Mesenteric fat pad (tissue), 1 donor: ENCODE measurements at places on chromosomes 16 and 17.

- DNase-seq: no peak
Observed at GRCh38 chr16:67357561-67357960, 30.9 kb downstream of the LRRC36 start.

DNA sequence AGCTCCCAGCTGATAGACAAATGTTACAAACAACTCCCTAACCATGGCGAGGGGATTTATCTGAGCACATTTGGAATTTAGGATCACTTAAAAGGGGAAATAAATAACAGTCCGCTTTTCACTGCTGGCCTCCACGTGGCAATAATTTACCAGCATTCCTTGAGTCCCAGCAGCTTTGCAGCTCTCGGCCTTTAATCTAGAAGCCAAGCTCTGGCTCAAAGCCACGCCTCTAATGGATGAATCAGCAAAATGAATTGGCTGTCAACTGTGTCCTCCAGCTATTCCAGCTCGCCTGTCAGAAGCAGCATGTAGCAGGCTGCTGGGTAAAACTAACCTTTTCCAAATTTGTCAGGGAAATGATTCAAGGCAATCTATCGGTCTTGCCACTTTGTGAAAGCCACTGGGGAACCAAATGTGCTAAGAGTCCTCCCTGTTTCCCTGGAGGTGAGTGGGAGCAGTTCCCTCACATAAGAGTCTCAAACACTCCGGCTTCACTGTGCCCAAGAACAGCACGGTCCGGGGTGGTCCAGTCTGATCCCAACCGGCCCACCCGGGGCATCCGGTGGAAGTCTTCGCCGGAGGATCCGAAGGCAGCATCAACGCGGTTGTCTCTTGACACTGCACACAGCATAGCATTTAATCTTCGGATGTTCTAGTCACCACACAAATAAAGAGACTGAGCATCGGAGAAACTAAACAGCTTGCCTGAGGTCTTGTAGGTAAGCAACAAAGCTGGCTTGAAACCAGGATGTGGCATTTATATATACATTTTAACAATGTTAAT, 143.3 kb downstream of the PARN start:
- DNase-seq: no peak

DNA sequence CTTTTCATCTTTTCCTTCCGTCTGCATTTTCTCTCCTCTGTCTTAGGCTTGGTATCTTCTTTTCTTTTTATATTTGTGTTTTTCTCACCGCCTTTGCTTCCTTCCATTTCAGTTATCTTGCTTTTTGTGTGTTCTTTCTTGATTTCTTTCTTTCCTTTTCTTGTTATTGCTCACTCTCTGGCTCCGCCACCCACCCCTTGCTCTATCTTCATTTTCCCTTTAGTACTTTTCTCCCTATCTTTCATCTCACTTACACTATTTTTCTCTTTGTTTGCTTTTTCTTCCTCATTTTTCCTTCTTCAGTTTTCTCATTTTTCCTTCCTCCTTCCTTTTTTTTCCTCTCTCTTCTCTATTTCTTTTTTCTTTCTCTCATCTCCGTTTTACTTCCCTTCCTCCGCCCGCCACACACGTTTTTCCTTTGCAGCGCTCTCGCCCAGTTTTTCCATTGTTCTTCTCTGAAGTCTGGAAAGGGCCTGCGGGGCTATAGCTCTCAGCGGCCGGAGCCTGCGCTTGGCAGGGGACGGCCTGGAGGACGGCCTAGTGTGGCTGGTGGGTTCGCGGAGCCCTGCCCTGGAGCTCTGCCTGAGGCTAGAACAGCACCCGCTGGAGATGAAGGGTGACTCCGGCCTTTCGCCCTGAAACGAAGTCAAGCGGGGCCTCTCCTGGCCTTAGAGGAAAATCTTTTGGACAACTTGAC, 5.2 kb upstream of the HOXB13 start:
- DNase-seq: no peak

DNA sequence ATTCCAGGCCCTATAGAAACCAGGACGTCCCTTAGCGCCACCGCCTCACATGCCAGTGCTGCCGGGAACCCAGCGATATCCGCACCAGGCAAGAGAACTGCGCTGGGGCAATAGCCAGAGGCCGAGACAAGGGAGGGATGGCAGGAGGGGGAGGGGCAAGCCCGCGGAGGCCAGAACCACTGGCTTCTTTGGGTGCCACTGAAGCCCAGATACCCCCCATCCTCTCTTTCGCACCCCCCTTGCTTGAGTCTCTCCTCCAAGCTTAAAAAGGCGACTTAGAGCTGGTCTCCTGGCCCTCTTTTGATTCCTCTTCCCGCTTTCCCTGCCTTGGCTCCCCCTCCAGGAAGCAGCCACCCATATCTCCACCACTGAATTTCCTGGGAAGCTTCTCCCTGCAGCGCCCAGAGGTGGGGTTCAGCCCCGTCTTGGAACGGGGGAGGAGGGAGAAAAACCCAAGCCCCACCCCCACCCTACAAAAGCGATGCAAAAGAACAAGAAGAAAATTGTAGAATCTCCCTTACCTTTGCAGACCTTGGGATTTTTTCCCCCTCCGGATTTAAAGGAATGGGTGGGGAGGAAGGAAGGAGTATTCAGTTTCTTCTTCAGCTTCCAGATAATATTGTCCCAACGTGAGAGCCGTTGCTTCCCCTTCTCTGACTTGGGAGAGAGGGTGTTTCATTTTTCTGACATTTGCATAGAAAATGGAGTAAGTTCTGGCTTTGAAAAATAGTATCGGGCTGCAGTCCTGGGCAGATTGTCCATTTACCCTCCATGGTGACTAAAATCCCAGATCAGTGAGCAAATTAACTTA, 622 bp downstream of the HOXB6 start:
- DNase-seq: peak; percentile 89

DNA sequence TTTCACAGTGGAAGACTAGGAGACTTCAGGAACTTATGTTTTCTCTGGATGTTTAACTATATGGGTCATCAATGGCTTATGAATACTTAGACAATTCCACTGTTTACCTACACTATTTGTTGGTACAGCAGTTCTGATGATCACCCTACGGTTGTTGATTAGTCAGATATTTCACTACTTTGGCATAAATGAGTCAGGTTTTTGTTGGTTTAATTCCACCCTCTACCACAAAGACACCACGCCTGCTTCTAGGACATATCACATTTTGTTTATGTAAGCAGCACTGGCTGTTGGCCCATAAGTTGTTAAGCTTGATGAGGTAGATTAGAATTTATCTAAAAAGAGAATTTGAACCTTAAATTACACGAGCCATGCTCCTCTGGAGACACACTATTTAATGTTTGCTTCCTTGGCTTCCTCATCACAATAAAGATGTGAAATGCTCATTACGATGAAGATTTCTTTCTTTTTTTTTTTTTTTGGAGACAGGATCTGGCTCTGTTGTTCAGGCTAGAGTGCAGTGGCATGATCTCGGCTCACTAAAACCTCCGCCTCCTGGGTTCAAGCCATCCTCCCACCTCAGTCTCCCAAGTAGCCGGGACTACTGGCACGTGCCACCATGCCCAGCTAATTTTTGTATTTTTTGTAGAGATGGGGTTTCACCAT, 4.3 kb downstream of the GDE1 start:
- no peak for DNase-seq

GRCh38 chr17:20084621-20085282, 75.6 kb downstream of the SPECC1 start:
- no peak for DNase-seq

- no peak for DNase-seq
Observed at GRCh38 chr17:10051112-10051511, 146.0 kb upstream of the RCVRN start.

DNA sequence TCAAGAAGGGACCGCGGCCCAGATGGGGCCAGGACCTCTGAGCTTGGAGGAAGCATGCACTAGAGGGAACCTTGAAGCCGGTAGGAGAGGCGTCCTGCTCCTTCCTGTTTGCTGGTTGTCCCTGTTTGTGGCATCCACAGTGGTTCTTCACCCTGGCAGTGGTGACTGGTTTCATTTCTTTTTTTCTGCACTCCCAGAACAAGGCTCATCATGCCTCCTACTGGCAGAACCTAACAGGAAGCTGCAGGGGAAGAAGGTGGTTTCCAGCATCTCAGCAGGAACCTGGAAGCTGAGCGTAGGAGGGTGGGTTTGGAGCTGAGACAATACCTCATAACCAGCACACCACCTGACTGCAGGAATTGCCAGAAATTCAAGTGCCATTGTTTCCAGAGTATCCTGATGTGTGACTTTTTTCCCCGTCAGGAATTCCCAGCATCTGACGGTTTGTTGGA, 5.8 kb downstream of the TMEM231 start:
- DNase-seq: peak; percentile 68

GRCh38 chr16:17784073-17784472, 313.3 kb upstream of the XYLT1 start:
- no peak for DNase-seq

GRCh38 chr17:71855010-71855409, 265.8 kb upstream of the SOX9 start:
- DNase-seq: no peak

DNA sequence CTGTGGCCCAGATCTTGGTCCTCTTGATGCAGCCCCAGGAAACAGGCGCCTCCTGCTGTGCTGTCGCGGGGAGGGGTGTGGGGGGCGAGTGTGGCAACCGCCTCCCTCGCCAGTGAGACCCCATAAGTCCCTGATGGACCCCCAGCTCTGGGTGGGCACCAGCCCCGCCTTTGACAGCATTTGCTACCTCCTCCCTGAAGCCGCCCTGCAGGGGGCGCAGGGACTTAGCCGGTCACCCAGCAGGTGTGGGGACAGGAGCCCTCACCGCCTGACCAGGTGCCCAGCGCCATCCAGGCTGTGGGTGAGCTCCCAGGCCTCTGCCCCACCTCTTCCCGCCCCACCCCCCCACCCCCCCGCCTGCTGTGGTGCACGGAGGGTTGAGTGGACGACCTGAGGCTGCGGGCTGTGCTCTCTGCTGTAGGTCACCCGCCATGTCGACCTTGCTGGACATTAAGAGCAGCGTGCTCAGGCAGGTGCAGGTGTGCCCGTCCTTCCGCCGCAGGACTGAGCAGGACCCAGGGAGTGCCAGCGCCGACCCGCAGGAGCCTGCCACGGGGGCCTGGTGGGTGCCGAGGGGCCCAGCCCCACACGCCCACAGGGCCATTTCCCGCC, 4.8 kb downstream of the BAIAP3 start:
- no peak for DNase-seq

GRCh38 chr17:42659079-42659931, at the start of gene TUBG2:
Gene TUBG2, plus strand, starts transcription at chr17:42659284. Its CDS starts 220 bp downstream, at chr17:42659504.
- peak; percentile 94 for DNase-seq
